ENCODE measurements at places on chromosomes 2 and 18. TPM values are rescaled to one million over a fixed set of nuclear protein-coding genes. Genes with fewer than 3 reads are reported as not detected.
A peak's percentile ranks its signal among the peaks of the same experiment; 100 is the strongest.

GRCh38 chr2:10650761-10651160 is 39.0 kb downstream of the NOL10 start:
- DNase-seq = no peak

DNA sequence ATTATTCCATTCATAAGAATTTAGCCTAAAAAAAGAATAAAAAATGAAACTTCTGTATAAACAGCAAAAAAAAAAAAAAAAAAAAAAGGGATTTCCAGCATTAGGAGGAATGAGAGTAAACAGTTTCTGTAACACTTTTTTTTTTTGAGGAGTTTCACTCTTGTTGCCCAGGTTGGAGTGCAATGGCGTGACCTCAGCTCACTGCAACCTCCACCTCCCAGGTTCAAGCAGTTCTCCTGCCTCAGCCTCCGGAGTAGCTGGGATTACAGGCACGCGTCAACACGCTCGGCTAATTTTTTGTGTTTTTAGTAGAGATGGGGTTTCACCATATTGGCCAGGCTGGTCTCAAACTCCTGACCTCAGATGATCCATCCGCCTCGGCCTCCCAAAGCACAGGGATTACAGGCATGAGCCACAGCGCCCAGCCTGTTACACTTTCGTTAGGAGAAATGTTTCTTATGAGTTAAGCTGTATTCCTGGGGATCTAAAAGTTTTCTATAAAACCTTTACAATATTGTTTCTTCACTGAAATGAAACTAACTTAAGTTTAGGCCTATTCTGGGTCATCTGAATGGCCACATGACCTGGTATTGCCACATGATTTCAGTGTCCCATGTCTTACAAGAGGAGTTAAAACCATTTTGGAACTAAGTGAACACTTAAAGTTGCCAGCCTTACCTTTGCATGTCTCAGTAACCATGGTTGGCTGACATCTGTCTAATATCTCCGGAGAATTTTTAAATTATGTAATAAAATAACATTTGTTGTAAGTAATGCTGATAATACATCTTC is 17.5 kb downstream of the SMAD2 start:
- no peak for DNase-seq

DNA sequence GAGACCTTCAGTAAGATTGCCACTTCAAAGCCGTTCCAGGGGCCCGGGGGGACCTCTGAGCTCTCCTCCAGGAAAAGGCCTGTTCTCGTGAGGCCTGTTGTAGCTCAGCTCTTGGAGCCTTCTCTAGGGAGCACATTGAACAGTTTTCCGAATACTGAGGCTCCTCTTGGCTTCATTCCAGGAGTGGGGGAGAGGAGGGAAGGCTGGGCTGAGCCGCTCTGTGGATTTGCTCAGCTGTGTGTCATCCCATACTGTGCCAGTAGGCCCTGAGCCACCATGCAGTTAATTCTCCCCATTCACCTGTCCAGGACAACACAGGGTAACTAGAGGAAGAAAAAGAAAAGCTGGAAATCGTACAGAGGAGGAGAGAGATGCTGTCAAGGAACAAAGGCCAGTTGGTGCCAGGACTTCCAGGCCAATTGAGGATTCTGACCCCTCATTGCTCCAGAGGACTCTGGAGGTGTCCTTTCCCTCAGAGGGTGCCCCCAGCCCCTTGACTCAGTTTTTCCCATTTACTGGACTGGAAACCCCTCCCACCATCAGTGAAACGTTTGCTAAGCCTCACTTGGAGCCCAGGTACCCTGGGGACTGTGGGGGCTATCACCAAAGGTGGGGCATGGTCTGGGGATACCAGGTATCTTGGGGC is 41.4 kb downstream of the HS1BP3 start:
- no peak for DNase-seq

- no peak for DNase-seq
Observed at GRCh38 chr18:57715671-57716070, 87.4 kb downstream of the ATP8B1 start.

GRCh38 chr2:184444623-184445223 is 153.6 kb upstream of the ZNF804A start:
- DNase-seq = no peak

DNA sequence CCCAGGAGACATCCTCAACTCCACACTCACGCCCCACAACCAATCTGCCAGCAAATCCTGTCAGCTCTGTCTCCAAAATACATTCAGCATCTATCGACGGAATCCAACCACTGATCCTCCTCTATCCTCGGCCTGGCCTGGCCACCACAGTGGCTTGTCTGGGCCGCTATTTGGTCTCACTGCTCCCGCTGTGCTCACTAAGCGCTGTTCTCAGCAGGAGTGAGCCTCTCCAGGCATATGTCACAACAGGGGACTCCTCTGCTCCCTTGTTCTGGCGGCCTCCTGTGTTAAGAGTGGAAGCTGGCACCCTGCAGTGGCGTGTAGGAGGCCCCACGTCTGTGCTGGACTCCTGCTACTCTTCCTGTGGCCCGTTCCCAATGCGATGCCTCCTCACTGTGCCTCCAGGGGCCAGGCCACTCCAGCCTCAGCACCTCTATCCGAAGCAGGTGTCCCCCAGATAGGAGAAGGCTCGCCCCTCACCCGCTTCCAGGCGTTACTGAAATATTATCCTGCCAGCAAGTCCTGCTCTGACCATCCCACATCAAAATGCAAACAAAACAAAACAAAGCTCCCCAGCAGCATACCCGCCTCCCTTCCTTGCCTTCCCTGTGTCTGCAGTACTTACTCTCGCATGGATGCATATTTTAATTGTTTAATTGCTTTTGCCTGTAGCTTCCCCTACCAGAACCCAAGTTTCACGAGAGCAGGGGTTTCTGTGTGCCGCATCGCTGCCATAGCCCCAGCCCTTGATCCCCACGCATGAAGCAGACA is 39.9 kb downstream of the CENPO start:
- DNase-seq = no peak

DNA sequence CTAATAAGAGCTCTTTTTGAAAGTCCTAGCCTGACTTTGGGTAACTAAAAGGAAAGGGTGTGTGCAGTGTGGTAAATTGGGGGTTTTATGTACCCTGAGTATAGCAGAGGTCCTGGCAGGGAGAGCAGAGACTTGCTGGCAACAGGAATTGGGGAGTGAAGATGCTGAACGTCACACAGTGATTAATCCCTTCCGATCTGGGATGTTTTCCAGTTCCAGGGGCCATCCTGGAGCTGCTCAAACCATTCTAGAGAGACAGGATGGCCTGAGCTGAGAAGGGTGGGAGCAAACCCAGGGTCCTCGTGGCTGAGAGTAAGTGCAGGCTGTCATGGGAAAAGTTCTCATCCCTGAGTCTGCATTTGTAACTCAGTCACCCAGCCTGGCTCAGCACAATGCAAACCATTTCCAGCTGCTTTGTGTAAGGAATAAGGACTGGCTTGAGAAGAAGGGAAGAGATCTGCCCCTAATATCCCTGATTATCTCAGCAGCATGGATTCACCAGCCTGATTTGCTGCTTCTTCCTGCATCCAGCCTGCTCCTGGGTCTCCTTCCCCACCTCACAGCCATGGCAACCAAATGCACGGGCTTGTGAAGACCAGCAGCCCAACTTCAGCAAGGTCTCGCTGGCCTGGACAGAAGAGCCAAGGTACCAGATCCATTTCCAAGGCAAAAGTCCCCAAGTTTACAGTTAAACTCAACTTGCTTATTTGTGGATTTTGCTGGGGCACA is 47.1 kb upstream of the CELF4 start:
- DNase-seq = peak; percentile 22

DNA sequence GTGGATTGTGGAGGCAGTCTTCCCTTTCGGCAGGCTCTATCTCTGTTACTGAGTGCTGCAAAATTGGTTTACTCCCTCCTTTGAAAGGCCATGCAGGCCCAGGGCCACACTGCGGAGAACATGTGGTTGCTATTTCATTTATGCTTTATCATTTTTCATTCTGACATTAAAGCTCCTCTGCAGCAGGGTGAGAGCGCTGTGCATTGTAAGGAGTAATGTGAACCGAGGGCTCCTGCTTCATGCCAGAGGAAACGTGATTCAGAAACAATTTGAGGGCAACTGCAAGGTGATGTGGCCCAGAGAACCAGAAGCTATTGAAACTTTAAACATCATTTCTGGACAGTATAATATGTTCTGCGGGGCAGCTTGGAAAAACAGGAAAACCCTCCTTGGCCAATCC is 341.6 kb upstream of the NT5C1B start:
- DNase-seq = no peak

DNA sequence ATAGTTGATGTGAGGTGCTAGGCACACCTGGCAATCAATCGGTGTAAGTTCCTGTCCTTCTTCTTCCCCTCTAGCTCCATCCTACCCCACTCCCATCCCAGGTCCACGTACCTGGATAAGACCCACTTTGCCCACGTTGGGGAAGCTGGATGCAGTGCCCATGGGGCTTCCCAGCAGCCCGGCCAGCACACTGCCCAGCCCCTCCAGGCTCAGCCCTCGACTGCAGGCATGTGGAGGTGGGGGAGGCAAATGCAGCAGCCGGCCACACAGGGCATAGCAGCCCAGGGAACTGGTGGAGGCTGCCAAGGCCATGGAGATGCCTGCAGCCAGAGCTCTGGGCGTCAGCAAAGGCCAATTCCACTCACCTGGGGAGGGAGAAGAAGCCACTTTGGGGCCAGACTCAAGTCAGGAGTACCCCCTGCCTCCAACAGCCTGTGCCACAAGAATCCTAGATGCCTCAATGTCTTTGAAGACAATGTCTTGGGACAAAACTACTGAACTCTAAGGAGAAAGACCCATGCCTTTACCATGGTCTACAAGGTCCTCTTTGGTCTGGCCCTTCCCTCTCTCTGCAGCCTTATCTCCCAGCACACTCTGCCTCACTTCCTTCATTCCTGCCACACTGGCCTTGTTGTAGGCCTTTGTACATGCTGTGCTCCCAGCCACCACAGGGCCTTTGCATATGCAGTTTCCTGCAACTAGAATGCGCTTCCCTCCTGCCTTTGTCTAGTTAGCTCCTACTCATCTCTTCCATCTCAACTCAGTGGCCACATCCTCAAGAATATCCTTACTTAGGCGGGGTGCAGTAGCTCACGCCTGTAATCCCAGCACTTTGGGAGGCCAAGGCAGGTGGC is 4.5 kb downstream of the SLC23A3 start:
- DNase-seq = no peak

GRCh38 chr2:160142472-160142871 is 57.6 kb downstream of the ITGB6 start:
- no peak for DNase-seq

Gene TMEM131
- polyA plus RNA-seq = 48.6 TPM

Gene VAMP8
- 91.7 TPM for polyA plus RNA-seq

Gene ZSWIM2
- polyA plus RNA-seq = not detected

Gene IFIH1
- polyA plus RNA-seq = 8.4 TPM

Gene RPE
- polyA plus RNA-seq = 62.7 TPM

Gene NYAP2
- polyA plus RNA-seq = not detected
